ENCODE measurements at places on chromosomes 4 and X. TPM values are rescaled to one million over a fixed set of nuclear protein-coding genes. Genes with fewer than 3 reads are reported as not detected.

DNA sequence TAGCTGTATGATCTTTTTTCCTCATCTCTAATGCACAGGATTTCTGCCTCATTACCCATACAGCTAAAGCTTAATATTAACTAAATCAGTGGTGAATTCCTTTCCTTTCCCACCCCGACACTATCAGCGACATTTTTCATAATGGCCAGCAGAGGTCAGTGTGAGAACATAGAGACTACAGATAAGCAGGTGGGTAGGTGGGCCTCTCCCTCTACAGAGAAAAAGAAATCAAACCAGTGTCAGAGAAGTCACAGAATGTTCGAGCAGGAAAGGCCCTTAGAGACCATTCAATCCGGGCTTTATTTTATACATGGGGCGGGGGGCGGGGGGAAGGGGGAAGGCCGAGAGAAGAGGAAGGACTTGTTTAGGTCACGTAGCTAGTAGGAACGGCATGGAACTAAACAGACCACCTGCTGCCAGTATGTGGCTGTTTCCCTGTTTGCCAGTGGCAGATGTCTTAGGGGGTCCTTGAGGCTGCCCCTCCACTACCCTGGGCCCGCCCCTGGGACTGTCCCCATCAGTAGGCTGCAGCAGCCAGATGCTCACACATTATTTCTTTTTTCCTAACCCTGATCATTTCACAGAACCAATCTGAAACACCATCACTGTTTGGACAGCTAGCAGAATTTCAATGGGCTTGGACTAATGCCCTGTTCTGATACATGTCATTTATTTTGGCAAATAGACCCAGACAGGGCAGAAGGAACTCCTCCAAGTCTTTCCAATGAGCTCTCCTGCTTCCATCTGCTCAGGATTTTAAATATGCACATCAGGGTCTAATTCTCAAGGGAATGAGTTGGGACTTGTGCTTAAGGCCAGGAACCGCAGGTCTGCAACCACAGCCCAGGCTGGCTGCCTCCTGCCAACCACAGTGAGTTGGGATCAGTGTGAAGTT, 133.4 kb downstream of the ATG4A start:
- no peak for DNase-seq

- DNase-seq: no peak
Observed at GRCh38 chr4:128525387-128525786, 237.8 kb upstream of the PGRMC2 start.

- no peak for DNase-seq
Observed at GRCh38 chr4:25131926-25132325, 28.3 kb downstream of the SEPSECS start.

- DNase-seq: no peak
Observed at GRCh38 chr4:21192367-21192766, 492.1 kb downstream of the PACRGL start.

Gene RELL1
- total RNA-seq: 23.4 TPM

Gene CT45A5
- not detected for total RNA-seq
